ENCODE measurements at places on chromosomes 16 and 17.

- no peak for DNase-seq
Measured at GRCh38 chr17:30212750-30213149, 22.7 kb downstream of the SLC6A4 start.

- no peak for DNase-seq
Measured at GRCh38 chr17:61595418-61596186, 4.6 kb upstream of the NACA2 start.

- DNase-seq, result peak; percentile 65
Measured at GRCh38 chr17:27540318-27541101, 84.3 kb downstream of the KSR1 start.

DNA sequence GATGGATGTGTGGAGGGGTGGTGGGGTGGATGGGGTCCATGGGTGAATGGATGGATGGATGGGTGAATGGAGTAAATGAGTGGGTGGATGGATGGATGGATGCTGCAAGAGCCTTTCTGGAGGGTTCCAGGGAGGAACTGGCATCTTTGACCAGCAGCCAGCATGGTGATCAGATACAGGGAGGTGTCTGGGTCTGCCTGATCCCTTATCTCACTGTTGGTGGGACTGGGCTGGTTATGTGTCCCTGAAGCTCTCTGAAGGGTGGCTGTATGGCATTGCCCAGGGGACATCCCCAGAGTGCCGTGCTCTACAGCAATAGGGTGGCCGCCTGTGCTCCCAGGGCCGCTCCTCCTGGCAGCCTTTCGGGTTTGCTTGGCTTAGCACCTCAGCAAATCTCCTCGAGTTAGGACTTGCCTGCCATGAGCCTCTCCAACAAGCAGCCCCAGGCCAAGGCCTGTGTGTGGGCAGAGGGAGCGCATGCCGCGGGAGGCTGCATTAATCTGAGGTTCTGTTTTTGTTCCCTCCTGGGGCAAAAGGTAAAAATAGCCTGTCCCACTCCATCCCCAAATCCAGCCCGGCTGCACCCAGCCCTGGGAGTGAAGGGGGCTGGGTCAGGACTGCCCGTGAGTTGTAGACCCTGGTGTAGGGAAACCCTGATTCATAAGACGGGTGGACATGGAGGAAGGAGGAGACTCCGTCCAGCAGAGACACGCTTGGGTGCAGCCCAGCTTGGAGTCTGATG is 165.4 kb downstream of the SEC14L1 start:
- no peak for DNase-seq

DNA sequence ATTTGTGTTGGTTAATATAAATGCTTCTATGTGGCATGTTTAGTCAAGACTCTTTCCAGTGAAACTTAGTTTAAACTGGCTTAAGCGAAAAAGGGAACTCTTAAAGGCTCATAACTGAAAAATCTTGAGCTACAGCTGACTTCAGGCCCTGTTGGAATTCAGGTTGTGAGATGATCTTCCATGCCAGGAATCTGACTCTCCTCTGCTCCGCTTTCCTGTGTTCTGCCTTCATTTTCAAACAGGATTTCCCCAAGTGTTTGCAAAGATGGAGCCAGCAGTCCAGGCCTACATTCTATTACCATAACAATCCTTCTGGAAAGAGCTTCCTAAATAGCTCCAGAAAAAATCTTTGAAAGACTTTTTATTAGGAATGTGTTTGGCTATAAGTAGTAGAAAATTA is 134.9 kb downstream of the NLK start:
- no peak for DNase-seq

DNA sequence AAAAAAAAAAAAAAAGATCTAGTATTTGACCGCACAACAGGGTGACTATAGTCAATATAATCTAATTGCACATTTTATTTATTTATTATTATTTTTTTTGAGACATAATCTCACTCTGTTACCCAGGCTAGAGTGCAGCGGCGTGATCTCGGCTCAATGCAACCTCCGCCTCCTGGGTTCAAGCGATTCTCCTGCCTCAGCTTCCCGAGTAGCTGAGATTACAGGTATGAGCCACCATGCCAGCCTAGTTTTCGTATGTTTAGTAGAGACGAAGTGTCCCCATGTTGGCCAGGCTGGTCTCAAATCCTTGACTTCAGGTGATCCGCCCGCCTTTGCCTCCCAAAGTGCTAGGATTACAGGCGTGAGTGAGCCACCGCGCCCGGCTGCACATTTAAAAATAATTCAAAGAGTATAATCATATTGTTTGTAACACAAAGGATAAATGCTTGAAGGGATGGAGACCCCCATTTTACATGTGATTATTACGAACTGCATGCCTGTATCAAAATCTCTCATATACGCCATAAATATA is 794 bp downstream of the ANKS3 start:
- no peak for DNase-seq

DNA sequence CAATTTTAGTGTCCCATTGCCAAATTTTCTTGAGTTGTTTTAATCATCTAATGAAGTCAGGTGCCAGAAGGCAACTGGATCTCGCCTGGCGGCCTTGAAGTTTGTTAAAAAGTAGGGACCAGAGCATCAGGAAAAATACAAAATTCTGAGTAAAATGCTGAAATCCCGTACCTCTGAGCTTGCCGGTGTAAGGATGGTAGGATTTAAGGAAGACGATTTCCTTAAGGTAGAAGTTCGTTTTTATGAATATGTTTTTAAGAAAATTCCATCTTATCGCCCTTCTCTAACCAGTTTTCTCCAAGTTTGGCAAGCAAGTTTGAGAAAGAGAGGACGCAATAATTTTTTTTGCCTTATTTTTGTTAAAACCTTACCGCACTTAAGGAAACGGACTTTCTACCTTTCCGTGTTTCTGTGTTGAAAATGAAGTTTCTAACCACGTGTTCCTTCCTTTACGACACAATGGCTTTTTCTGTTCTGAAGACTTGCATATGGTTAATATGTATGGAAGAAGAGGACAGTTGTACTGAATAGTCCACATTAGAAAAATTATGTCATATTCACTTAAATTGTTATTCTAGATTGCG is 748 bp downstream of the ATF7IP2 start:
- no peak for DNase-seq

DNA sequence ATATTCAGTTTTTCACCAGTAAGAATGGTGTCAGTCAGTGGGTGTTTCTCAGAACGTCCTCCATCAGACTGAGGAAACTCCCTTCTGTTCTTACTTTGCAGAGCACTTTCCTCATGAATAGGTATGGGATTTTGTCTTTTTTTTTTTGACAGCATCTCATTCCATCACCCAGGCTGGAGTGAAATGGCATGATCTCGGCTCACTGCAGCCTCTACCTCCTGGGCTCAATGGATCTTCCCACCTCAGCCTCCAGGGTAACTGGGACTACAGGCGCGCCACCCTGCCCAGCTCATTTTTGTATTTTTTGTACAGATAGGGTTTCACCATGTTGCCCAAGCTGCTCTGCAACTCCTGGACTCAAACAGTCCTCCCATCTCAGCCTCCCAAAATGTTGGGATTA is 130.3 kb downstream of the ZNF778 start:
- no peak for DNase-seq

DNA sequence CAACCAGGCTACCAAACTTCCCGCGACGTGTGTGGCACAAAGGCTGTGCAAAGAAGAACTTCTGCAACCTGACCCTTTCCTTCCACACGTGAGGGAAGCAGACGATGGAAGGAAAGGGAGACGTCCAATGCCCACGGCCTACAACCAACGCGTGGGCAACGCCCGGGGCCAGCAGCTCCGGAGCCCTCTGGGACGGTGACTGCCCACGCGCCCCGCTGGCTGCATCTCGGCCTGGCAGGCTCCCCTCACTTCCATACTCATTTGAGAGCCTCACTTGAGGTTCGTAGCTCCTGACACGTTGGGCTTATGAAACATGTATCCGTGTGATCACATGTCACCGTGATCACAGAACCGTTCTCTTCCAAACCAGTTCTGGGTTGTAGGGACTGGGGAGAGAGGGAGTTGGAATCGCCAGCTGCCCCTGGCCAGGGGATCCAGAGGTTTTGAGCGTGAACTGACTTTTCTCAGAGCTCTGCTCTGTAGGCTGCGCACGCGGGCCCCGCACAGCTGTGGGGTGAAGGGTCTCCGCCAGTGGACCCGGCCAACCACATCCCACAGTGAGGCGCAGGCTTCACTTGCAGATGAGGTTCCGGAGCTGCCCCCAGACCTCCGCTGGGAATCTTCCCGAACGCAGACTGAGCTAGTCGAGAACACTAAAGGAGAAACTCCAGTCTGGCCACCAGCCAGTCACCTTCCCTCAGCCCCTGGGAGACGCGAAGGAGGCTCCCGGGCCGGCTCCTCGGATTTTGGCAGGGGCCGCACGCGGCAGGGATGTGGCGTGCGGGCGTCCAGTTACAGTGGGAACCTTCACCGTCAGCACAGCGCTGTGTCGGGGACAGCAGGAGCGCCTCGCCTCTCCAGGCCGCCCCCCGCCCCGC is 1.0 kb downstream of the LMF1 start:
- DNase-seq, result peak; percentile 49

DNA sequence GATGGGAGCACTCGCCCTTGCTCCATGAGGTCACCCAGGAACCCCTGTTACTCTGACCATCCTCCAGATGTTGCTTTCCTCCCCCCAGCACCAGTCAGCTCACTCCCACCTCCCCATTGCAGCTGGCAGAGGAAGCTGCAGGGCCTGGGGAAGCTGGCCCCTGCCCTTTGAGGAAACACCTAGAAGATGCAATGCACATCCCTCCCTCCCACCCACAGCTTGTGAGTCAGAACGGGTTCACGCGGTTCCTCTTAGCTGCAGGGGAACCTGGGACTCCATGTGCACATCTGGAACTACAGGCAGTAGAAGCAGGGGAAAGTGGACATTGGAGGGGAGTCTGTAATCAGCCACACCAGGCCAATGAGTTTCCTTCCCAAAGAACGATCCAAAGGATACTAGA is 96.9 kb downstream of the KATNIP start:
- no peak for DNase-seq

- peak; percentile 26 for DNase-seq
Measured at GRCh38 chr16:10514369-10515055, 65.9 kb downstream of the EMP2 start.

DNA sequence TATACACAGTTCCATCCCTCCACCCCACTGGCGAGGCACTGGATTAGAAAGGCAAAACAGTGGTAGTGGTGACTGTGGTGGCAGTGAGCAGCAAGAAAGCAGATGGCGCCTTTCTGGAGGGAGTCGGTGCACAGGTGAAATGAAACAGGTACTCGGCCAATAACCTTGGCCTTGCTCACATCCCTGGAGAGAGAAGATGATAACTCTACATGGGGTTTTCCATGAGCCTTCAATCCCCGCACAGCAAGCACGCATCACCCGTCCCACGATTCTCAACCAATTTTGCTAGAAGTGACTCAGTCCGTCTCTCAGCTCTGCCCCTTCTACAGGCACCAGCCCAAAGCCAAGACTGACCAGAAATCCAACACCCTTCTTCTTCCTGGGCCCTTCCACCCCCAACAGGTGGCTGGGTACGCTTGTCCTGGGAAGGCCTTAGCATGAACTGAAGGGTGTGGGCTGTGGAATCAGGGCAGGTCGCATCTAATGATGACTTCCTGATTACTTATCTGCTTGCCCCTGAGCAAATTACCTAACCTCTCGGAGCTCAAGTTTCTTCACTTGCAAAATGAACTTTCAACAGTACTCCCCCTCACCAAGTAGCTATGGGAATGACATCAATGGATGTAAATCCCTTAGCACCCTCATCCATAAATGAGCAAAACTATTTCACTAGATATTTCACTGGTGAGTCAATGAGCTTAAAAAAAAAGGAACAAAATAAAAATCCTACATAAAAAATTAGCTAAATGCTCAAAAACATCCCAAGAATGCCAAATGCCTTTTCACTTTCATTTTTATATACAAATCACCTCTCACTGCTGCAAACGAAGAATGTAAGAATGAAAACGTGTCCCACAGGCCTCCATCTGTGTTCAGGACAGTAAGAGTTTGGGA is 18.0 kb downstream of the XPO6 start:
- DNase-seq, result no peak

- no peak for DNase-seq
Measured at GRCh38 chr17:47280072-47280811, 26.6 kb downstream of the ITGB3 start.

- DNase-seq, result peak; percentile 78
Measured at GRCh38 chr16:89115216-89115861, 21.7 kb downstream of the ACSF3 start.

- DNase-seq, result no peak
Measured at GRCh38 chr16:22948603-22949368, 134.8 kb downstream of the HS3ST2 start.

GRCh38 chr17:71313866-71314265 is 807.0 kb upstream of the SOX9 start:
- no peak for DNase-seq

GRCh38 chr17:82837586-82838320 is 2.1 kb downstream of the ZNF750 start:
- DNase-seq, result no peak

- DNase-seq, result no peak
Measured at GRCh38 chr16:31052114-31052513, 18.8 kb downstream of the STX4 start.

DNA sequence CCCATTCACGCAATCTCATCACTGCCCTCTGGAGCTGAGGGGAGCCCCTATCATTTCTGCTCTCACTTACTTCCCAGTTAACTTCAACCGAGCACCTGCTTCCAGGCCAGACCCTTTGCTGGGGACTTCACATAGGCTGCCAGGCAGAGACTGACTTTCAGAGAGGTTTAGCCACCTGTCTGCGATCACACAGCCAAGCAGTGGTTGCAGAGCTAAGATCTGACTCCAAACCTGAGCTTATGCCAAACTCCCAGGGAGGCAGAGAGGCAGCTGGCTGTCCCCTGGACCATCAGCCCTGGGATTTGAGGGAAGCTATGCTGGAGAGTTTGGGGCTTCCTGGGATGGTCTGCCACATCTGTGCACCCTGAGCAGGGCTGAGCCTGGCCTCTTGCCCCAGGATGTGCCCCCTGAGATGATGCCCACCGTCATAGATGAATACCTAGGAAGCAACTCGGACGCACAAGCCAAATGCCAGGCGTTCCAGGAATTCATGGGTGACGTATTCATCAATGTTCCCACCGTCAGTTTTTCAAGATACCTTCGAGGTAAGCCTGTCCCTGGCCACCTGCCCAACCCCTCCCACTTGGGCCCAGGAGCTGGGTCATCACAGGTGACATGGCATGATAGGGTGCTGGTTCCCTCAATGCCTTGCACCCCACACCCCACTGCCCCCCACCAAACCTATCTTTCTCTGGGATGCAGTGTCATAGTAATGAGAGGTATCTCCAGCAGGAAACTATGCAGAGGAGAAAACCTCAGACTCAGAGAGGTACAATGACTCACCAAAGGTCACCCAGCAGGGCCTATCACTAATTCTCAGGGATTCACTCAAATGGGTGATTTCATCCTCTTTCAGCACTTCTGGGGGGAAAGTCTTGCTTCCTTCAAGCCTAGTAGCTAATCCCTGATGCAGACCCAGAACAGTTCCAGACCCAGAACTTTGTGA is 10.0 kb downstream of the CES3 start:
- no peak for DNase-seq

All from dorsolateral prefrontal cortex (tissue), 122 donors.